ENCODE measurements at places on chromosomes 13 and 19.

- DNase-seq: no peak
These were observed 652.6 kb downstream of the DACH1 start for GRCh38 chr13:71214357-71214756.

DNA sequence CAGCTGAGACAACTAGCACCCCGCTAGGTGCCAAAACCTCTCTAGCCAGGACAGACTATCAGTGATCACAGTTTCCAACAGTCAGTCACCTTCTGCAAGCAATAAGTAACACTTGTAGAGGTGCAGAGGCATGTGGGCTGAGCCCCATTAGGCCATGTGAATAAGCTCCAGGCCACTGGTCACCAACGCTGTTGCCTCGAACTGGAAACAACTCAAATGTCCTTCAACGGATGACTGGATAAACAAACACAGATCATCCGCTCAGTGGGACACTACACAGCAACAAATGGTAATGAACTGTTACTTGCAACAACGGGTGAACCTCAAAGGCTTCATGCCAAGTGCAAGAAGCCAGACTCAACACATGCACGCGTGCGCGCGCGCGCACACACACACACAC is 27.5 kb upstream of the TMEM160 start:
- no peak for DNase-seq

DNA sequence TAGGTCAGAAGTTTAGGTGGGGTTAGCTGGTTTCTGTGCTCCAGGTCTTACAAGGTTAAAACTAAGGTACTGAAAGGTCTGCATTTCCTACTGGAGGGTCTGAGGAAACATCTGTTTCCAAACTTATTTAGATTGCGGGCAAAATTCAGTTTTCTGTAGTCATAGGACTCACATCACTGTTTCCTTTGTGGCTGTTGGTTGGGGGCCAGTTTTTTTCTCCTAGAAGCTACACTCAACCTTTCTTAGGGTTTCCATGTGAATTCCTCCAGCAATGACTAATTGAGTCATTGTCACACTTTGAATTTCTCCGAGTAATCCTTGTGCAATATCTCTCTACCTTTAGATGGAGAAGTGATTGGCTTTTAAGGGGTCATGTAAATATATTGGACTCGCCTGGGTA is 773.4 kb upstream of the SLITRK1 start:
- DNase-seq: no peak

DNA sequence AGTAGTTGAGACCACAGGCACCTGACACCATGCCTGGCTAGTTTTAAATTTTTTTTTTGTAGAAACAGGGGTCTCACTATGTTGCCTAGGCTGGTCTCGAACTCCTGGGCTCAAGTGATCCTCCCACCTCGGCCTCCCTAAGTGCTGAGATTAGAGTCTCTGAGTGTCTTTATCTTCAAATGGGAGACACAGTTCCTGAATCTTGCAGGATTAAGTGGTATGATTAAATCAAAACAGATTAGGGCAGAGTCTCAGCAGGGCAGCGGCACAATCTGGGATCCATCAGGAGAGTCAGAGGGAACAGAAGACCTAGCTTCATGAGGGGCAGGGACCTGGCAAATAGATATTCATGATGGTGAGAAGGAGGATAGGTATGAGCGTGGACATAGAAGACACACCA is 953 bp downstream of the RLN3 start:
- no peak for DNase-seq

- DNase-seq: no peak
These were observed 9.1 kb downstream of the AP2S1 start for GRCh38 chr19:46841458-46842083.

GRCh38 chr19:34317311-34317927 is 47.6 kb upstream of the GPI start:
- DNase-seq: no peak

DNA sequence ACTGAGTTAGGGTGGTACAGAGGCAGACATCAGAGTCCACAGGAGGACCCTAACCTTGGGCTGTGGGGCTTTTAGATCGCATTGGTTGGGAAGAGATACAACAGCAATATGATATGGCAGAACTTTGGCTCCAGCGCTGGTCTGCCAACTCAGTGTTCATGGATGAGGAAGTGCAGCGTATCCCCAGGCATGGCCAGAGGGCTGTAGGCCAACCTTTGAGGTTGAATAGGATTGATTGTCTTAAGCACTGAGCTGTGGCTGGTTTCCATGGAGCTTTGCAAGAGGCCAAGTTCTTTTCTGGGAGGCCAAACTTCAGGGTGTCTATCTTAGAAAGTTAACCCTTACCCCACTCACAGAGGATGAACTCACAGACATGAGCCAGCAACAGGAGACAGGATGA is 144.1 kb upstream of the TMTC4 start:
- no peak for DNase-seq

- DNase-seq: no peak
These were observed 14.1 kb downstream of the KRTDAP start for GRCh38 chr19:35476149-35476548.

GRCh38 chr19:38304352-38304865 is 358 bp downstream of the C19orf33 start:
- no peak for DNase-seq

DNA sequence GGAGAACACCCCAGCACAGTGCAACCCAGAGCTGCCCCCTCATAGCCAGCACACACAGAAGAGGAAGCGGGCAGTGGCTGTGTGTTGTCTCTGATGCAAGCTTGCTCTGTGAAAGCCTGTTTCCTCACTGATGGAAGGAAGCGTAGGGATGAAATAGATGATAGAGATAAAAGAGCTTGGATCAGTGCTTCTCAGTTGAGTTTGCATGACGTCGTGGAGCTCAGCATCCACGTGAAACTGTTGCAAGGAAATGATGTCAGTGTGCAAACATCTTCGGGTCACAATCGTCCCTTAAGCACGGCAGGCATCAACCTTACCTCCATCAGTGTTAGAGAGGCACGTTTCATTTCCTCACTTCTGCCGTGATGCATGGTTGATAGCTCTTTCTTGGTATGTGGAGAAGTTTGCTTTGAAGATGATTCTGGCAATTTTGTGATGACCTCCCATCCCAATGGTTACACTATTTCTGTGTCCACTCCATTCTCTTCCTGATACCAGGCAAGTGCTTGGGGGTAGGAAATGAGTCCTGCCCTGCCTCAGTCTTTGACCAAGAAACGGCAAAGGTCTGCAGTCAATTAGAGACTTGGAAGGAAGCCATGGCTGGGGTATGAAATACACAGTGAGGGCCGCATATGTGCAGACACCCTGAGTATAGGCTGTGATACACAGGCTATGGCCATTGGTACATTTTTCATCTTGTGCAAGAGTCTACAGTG is 183.0 kb downstream of the ZNF536 start:
- DNase-seq: no peak

GRCh38 chr13:99380921-99381645 is 73.9 kb upstream of the GPR183 start:
- no peak for DNase-seq

DNA sequence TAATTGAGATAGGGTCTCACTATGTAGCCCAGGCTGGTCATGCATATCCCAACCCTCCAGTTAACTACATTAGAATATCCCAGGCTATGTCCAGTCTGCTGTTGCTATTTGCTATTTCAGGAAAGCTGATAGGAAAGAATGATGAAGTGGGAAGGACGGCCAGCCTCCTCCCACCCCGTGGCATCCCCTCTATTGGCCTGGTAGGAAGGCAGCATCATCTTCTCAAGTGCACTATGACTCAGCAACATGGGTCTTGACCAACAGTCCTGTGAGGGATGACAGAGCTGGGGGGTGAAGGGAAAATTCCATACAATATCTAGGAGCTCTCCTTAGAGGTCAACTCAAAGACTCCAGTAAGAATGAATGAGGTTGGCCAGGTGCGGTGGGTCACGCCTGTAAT is 48.0 kb upstream of the ABCC4 start:
- DNase-seq: no peak

Measured in NCI-H524 treated with DMSO at 0.1 percent for 48 hours (cell line).